Foreskin keratinocyte (primary cell): ENCODE measurements at places on chromosomes 4 and X. TPM values are rescaled to one million over a fixed set of nuclear protein-coding genes. Genes with fewer than 3 reads are reported as not detected.

DNA sequence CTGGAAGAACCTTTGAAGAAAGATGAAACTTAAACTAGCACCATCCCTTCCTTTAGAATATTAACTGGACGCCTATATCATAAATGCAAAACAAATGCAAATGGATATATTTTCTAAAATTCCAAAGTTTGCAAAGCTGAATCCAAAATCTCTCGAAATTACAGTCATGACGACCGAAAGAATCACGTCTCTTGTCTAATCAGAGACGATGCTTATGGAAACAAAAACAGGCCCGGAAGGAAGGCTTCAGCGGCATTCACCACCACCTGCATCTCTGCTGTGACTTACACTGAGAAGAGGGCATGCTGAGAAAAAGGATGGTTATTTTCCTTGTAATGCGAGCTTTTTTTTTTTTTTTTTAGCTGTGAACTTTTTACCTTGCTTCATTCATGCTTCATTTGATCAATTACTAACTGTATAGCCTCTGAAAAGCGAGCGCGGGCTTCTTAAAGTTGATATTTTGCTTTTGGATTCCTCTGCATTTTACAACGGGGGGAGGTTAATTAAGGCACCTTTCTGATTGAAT is 209.3 kb downstream of the SOWAHB start:
- no peak for DNase-seq

DNA sequence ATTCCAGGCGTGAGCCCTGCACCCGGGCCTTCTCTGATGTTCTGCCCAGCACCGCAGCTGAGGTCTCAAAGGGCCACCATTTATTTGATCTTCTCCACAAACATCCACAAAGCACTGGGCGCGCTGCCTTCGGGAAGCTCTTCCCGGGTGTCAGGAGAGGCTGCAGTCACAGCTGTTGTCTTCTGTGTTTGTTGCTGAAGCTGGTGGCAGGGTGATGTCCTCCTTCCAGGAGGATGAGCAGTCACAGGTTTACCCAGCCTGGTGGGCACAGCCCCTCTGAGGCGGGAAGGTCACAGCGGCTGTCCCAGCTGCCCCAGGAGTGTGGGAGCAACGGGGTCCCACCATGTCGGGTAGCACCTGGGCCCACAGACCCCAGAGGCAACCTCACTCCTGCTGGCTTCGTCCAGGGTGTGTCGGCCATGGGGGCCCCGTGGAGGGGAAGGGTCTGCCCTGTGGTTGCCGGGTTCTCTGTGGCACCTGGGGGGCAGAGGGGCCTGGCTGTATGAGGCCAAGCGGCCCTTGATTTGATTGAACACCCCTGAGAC is 27.6 kb downstream of the FGFRL1 start:
- DNase-seq: no peak

- DNase-seq: no peak
Observed at GRCh38 chr4:71232846-71233245, 106.0 kb upstream of the SLC4A4 start.

- DNase-seq: no peak
Observed at GRCh38 chr4:115365185-115365584, 251.8 kb upstream of the NDST4 start.

DNA sequence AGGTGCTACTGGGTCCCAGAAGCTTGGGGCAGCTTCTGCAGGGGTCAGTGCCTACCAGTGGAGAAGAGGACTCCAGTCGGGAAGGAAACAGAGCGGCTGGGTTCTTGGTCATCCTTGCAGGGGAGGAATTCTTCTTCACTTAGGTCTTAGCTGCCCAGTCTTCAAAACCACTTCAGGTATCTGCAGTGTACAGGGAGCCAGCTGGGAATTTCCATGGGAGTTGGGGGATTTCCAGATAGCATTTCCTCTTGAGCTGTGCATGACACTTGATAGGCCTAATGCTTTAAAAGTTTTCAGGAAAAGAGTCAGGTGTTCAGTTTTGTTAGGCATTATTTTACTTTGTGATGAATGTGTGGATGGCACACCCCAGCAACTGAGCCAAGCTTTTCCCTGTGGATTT is 58.1 kb upstream of the ENPP6 start:
- no peak for DNase-seq

The TREX2 gene
- 0.74 and 0.85 TPM in 2 replicates for total RNA-seq

The TCP11X2 gene
- total RNA-seq: not detected in 2 replicates

- DNase-seq: no peak
Observed at GRCh38 chr4:42489095-42489494, 91.8 kb downstream of the SHISA3 start.

The FAAH2 gene
- total RNA-seq: 0.92 TPM in 2 replicates
